ENCODE measurements at places on chromosomes 5 and 9. TPM values are rescaled to one million over a fixed set of nuclear protein-coding genes. Genes with fewer than 3 reads are reported as not detected.

DPM2 gene
- total RNA-seq = 12.1 TPM

SLU7 gene
- 57.5 TPM for total RNA-seq

TMEM171 gene
- 15.4 TPM for total RNA-seq

LHX3 gene
- total RNA-seq = not detected

SLCO6A1 gene
- total RNA-seq = not detected

RNF180 gene
- total RNA-seq = 5.0 TPM

GRCh38 chr5:83044926-83045325 lies 32.3 kb downstream of the TMEM167A start:
- DNase-seq = no peak

DNA sequence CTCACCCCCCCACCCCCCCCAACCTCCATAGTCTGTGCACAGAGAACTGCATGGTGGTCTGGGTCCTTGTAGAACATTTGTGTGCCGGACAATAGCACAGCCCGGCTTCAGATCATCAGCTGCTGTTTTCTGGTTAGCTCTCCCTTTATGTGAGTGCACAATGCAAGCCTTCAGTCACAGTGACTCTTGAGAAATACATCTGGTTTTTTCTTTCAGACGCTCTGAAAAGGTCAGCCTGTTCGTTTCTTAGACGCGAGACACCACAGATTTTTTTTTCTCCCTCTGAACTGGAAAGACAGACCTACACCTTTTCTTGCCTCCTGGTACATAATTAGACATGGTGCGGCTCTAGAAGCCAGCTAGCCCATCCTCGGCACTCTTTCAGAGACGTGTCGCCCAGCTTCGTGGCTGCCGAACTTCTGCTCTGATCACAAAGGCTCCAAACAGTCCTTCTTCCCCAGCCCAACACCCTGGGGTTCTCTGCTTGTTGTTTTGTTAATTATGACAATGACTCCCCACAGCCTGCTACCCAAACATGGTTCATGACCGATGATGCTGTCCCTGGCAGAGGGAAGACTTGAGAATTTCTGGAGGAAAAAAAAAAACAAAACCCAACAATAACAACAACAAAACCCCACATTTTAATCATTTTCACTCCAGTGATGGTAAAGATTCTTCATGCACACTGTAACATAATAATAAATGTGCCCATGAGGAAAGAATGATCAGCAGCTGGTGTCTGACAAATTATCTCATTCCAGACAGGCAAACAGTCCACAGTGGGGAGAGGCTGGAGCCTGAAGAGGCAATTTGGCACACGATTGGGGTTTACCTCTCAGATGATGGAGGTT lies 241.4 kb upstream of the ZNF462 start:
- no peak for DNase-seq

DNA sequence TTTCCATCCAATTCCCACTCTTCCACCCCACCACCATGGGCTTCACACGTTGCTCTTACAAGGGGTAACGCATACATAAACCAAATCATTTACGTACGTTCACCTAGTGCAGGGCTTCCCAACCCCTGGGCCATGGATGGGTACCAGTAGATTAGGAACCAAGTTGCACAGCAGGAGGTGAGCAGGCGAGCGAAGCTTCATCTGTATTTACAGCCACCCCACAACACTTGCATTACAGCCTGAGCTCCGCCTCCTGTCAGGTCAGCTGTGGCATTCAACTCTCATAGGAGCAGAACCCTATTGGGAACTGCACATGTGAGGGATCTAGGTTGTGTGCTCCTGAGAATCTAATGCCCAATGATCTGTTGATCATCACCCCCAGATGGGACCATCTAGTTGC lies 82.3 kb downstream of the CEMIP2 start:
- DNase-seq = no peak

- DNase-seq = no peak
These were observed 754 bp downstream of the GFPT2 start for GRCh38 chr5:180352116-180353047.

DNA sequence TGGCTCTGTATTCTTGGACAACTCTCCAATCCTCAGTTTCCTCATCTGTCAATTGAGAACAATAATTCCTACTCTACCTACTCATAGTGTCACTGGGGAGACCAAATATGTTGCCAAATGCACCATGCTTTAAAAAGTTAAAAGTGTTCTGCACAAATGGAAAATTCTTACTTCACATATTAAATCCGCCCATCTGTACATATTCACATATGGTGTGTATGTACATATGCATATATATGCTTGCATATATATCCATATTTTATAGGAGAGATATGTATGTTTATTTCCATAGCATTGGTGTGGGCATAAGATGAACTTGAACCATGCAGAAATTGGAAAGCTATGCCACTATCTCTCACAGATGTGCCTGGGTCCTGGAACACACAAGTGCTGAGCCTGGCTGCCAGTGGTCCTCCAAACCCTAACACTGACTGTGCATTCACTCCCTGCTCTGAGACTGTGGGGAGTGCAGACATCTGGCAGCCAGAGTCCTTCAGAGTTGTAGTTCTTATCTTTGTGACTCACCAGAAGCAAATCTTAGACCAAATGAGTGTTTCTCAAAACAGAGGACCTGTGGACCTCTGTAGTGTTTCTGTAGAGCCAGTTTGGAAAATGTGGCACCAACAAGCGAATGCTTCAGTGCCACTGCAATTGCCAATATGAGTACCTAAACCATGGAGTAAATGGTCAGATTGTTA lies 168.7 kb downstream of the GRIA1 start:
- no peak for DNase-seq

GRCh38 chr5:75405296-75405695 lies 68.3 kb downstream of the HMGCR start:
- no peak for DNase-seq

DNA sequence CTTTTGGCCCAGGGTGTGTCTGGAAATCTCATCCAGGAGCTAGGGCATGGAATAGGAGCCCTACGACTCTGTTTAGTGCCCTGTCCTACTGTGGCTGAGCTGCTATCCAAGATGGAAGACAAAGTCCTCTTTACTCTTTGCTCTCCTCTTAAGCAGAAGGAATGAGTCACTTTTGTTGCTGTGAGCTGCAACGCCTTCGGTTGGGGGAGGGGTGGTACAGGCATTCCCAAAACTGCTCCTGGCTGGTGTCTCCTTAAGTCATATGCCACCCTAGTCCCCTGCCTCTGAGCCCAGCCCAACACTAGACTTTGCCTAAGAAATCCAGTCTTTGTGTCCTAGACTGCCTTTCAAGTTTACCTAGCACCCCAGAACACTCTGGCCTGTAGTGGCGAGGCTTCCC lies 99.9 kb downstream of the PRR16 start:
- DNase-seq = no peak

DNA sequence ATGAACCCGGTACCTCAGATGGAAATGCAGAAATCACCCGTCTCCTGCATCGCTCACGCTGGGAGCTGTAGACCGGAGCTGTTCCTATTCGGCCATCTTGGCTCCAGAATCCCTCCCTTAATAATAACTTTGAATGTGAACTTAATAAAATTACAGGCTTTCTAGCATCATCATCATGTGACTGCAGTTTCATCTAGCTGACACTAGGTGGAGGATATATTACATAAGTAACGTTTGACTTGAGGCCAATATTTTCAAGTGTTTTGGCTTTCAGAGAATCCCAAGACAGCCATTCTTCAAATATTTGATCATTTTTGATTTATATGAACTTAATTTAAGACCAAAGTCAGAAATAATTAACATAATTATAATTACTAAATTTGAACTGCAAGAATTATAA lies 474.9 kb upstream of the CDH10 start:
- no peak for DNase-seq

- DNase-seq = peak; percentile 93
These were observed 463.5 kb upstream of the RGMB start for GRCh38 chr5:98309785-98310598.

- no peak for DNase-seq
These were observed 291.4 kb downstream of the ARHGEF28 start for GRCh38 chr5:73917433-73917832.

DNA sequence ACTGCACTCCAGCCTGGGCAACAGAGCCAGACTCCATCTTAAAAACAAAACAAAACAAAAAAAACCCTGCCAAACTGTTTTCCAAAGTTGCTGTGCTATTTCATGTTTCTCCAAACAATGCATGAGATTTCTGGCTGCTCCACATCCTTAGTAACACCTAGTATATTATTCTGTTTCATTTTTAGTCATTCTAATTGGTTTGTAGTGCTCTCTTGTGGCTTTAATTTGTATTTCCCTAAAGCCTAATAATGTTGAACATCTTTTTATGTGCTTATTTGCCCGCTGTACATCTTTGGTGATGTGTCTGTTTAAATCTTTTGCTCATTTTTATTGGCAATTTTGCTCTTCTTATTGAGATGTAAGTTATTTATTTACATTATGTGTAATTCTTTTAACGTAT lies 18.4 kb upstream of the TTC1 start:
- DNase-seq = no peak

- DNase-seq = no peak
These were observed 347.5 kb upstream of the CCNG1 start for GRCh38 chr5:163089926-163090325.

DNA sequence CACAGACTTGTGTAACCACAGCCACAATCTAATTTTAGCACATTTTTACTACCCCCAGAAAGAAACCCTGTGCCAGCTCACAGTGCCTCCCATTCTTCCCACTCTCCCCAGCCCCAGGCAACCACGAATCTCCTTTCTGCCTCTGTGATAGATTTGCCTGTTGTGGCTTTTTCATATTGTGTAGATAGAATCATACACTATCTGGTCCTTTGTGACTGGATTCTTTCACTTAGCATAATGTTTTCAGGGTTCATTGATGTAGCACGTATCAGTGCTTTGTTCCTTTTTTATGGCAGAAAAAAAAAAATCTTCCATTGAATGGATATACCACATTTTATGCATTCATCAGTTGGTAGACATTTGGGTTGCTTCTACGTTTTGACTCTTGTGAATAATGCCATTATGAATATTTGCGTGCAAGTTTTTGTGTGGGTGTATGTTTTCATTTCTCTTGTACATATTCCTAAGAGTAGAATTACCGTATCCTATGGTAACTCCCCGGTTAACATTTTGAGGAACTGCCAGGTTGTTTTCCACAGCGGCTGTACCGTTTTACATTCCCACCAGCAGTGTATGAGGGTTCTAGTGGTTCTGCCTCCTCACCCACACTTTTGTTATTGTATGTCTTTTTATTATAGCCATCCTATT lies 64.5 kb downstream of the RCL1 start:
- DNase-seq = no peak

DNA sequence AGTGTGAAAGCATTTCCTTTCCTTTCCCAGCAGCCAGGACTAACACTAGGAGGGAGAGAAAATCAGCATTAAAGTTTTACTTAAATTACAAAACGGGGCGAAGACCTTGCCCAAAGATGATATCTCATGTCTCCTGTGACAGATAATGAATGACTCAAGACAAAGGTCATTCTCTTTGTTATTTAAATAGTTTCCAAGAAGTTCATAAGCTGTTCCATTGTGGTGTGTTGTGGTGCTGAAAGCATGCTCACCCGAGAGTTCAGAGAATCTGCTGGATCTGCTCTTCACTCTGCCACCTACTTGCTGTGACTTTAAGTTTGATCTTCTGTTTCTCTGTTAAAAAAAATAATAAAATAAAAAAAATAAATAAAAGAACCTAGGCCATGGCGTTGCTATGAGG lies 265.9 kb upstream of the NR4A3 start:
- no peak for DNase-seq

DNA sequence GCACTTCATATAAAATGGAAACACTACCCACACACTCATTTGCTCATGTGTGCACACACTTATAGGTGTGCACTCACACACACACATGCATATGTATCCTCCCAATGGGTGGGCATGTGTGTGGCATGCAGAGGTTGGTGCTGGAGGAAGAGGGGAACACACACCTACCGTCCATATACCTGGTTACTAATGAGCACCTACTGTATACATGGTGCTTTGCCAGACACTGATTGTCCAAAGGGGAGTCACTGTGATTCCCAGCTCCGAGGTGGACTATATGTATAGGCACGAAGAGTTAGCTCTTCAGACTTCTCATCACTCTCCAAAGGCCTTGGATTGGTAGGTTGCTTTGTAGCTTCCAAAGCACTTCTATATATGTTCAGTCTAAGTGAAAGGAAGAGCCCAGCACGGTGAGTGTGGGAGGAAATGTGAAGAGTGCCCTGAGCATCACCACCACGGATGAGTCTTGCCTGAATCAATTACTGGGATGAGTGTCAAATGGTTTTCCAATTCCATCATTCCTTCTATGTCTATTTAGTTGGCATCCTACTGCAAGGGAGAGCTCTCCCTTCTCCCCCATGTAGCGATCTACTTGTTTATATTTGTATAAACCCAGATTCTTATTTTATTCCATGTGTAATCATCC lies 12.6 kb upstream of the ERGIC1 start:
- DNase-seq = no peak

- DNase-seq = no peak
These were observed 119.8 kb downstream of the TENT4A start for GRCh38 chr5:6832994-6833393.

DNA sequence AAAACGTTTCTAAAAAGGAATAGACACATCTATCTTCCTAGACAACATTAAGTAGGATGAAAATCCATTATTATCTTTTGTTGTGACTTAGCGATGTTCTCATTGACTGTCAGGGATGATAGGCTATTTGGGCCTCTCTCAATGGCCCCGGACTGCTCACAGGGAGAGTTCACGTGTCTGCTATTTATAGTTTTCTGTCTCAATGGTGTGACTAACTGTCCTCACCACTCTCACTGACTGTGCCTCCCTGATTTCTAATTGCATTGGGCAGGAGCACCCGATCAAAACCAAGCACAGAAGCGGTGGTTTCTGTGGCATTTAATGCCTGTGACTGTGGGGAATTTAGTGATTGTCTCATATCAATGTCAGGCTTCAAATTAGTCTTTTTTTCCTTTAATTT lies 286.7 kb upstream of the KLF9 start:
- no peak for DNase-seq

- DNase-seq = no peak
These were observed 128.9 kb upstream of the RAPGEF1 start for GRCh38 chr9:131868766-131869165.

- DNase-seq = peak; percentile 66
These were observed 388.7 kb downstream of the CETN3 start for GRCh38 chr5:90020575-90021538.

GRCh38 chr9:126521551-126521950 lies 92.2 kb upstream of the LMX1B start:
- DNase-seq = no peak
